ENCODE measurements at places on chromosomes 4 and X. TPM values are rescaled to one million over a fixed set of nuclear protein-coding genes. Genes with fewer than 3 reads are reported as not detected.
A peak's percentile ranks its signal among the peaks of the same experiment; 100 is the strongest.

Gene HAND2
- total RNA-seq, result 131 TPM

Gene PRKG2
- total RNA-seq, result 17.6 TPM

Gene F8
- 70.5 TPM for total RNA-seq

Gene NR0B1
- total RNA-seq, result not detected

Gene KLHL4
- 2.2 TPM for total RNA-seq

Gene SH3D19
- total RNA-seq, result 87.5 TPM

Gene MAGEA6
- not detected for total RNA-seq

Gene NRK
- 0.61 TPM for total RNA-seq

DNA sequence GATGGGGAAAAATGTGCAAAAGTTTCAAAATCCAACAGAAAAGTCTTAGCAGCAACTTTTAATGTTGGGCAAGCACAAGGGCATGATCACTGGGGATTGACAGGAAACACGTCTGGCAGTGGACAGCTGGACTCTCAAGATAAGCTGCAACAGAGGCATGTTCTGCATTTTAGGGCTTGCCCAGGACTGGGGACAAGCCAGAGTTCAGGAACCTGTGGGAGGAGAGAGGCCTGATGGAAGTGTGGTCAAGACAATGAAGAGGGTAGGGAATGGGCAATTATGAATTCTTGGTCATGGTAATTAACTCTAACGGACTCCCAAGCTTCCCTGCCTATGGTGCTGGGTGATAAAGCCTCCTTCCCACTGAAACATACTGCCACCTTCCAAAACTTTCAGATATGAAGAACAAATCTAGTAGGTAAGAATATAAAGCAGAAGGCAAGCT lies 48.4 kb downstream of the ANXA3 start:
- no peak for DNase-seq

DNA sequence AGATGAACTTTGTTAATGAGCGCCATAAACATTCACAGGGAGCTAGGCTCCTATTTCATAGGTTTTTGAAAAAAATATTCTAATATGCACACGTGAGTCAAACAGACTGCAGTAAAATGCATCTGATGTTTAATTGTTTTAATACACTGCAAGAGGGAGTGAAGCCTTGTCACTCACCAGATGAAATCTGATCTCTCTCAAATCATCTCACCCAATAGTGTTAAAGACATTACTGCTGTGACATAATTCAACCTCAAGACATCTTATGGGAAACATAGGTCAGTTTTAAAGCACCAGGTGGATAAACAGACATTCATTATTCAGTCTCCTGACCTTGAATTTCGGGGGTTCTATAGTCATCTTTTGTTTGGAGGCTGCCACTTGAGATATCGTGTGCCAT lies 148.3 kb downstream of the MAML3 start:
- no peak for DNase-seq

DNA sequence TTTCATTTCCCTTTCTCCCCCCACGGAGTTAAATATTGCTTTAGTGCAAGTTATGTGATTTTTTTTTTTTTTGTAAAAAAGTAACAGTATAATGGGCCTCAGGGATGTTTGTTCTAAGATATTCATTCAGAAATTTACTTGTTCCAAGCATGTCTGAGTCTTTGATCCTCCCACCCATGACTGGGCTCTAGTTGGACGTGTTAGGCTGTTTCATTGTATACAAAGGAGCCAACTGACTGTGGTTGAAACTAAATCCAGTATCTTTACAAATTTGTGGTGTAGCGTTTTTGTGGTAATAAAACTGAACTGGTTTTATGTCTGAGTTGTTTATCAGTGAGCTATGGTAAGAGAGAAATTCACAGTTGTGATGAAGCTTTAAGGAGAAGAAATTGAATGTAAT lies 74.1 kb downstream of the DOCK11 start:
- no peak for DNase-seq

GRCh38 chr4:130293692-130294091 lies 1197.7 kb downstream of the C4orf33 start:
- no peak for DNase-seq

DNA sequence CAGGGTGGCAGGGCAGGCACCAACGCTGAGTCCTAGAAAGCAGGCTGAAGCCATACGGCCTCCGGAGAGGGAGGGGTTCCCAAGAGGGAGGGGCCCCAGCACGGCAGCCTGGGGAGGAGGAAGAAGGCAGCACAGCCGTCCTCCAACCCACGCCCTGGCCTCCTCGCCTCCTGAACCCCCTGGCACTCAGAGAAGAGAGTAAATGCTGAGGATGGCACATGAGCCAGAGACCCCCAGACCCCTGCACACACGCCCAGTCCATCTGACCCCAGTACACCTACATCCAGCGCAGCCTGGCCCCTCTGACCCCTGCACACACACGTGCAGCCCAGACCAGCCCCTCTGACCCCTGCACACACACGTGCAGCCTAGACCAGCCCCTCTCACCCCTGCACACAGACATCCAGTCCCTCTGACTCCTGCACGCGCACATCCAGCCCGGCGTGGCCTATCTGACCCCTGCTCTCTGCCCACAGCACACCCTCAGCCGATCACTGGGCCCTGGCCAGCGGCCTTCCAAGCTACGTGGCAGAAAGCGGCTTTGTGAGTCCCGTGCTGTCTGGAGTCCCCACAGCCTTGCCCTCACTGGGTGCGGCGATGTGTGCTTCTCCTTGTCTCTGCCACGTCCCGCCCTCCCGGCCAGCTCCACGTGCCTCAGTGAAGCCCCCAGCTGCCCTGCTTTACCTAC lies 18.5 kb downstream of the ATP5ME start:
- DNase-seq, result peak; percentile 44

DNA sequence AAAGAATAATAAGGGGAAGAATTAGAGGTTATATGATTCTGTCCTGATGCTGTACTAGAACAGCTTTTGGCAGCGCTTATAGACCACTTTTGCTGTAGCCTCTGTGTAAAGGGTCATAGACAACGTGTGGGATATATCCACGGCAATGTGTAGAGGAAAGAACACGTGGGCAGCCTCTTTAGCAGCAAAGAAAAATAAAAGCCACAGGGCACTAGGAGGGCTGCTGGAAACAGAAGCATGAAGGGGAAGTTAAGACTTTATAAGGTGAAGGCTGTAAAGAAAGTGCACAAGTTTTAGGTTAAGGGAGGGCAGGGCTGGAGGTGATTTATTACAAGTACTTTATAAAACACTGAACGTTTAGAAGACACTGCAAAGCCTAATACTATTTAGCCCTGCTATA lies 20.1 kb upstream of the PHEX start:
- DNase-seq, result no peak

DNA sequence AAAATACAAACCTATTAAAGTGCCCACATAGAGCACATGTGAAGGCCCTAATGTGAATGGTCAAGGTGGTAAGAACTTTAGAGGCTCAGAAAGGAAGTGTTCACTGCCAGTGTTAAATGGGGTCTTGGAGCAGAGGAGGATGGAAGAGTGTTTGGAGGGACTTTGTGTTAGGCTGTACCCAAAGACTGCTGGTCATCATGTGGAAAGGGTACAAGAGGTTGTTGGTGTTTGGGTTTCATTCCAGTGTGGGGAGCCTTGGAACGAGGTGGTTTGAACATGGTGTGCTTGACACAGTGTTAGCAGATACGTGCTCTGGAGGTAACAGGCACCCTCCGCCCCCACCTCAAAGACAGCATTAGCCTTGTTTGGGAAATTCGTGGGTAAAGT lies 73.1 kb downstream of the RAPGEF2 start:
- no peak for DNase-seq

- no peak for DNase-seq
Observed at GRCh38 chrX:65688403-65688871, 21.0 kb downstream of the MSN start.

DNA sequence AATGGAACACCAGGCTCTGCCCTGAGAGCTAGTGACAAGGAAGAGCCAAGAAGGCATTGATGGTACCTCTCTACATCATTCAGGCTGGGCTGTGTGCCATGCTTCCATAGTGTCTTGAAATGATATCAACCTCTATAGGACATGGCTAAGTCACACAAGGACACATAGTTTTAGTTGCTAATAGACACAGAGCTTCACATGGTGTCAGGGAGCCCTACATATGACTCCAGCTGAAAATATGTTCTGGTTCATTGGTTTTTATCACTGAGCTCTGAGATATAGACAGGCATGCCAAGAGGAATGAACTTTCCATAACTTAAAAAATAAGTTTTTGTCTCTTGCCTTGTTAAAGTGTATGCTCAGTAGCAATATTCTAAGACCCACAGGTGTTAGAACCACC lies 72.1 kb upstream of the PRKG2 start:
- DNase-seq, result no peak

DNA sequence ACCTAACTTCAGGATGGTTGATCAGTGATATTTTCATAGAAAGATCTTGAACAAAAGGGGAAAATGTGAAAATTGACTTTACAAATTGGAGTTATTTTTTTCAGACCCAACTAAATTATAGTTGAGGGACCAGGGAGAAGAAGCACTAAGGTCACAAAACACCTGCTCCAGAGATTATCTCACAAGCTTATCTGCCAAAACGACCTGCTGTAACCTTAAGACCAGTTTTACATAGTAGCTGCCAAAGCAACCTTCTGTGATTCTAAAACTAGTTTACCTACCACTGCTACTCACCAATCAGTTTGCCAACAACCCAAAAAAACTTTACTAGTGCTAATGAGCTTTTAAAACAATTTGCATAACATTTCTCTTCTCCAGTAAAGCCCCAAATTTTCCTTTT lies 972.1 kb downstream of the C4orf33 start:
- DNase-seq, result no peak

- no peak for DNase-seq
Observed at GRCh38 chrX:35456891-35457290, 341.3 kb upstream of the MAGEB16 start.

GRCh38 chr4:123564758-123565346 lies 168.3 kb downstream of the SPRY1 start:
- peak; percentile 41 for DNase-seq

DNA sequence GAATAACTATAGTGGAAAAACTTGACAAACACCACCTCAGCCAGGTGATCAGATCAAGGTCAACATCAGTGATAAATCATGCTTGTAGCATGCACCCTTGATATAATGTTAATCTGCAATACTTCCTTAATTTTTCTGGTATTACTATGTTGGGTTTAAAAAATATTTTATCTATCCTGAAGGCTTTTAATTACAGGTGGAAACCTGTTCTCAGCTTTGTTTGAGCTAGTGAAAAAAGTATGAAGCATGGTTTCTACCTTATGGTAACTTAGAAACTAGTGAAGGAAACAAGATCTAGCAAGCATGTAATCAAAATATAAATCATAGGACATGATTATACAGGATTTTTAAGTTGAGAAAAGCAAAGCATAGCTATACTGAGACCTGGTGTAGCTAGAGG lies 26.6 kb downstream of the MAOA start:
- DNase-seq, result no peak

DNA sequence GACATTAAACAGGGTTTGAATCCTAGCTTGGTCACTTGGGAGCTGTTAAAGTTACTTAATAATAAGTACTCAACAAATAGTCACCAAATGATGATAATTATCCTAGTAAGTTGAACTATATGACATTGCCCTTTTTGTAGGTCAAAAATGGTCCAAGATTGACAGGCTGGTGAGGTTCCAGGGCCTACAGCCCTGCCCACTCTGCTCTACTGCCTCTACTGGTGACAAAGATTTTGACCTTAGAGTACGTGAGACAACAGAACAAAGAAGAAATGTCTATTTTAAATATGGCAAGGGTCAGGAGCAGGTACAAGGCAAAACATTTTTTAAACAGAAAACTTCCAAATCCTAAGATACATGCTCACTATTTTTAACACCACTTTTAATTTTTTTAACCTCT lies 572 bp upstream of the SMPX start:
- DNase-seq, result no peak

DNA sequence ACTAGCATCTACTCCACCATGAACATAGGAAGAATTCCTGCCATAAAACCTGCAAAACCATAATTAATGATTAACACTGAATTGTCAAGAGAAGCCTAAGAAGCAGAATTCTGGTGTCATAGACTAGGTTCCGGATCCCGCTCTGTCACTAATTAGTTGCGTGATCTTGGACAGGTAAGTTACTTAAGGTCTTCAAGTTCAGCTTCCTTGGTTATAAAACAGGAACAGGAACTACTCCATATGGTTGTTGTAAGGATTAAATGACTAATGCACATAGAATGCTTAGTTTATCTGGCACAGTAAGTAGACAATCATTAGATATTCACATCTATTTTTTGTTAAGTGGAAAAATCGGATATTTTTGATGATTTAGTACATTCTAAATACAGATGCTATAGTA lies 14.3 kb downstream of the G3BP2 start:
- no peak for DNase-seq

GRCh38 chr4:143240939-143241679 lies 56.4 kb downstream of the USP38 start:
- no peak for DNase-seq

- no peak for DNase-seq
Observed at GRCh38 chr4:151443752-151444151, 34.8 kb downstream of the FHIP1A start.

DNA sequence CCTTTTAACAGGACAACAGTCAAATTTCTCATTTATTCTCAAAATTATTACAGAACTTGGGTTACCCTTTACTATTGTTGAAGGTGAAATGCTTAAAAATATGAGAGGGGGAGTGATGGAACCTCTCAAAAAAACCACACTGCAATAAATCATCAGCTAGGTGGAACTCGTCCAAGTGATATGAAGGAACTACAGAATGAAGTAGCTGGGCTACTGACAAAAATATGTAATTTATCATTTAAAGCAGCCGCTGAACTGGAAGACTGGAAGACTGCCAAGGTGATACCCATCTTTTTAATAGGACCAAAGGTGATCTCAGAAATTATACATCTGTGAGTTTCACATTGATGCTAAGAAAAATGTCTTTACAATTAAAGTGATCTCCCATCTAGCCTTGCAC lies 597.7 kb upstream of the TENM3 start:
- no peak for DNase-seq

DNA sequence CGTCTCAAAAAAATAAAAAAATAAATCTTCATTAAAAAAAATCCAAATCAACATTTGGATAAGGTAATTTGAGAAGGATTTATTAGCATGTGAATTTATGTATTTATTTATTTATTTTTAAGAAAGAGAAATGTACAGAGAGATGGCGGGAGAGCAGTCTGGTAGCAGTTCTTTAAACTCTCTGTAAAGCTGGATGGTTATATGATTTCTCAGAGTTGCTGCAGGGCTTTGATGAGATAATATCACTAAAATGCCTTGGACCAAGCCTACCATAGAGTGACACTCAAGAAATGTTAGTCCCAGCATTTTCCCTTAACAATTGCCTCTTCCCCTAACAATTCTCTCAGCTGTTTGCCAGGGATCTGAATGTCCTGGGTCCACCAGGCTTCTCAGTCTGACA lies 103.4 kb upstream of the LNX1 start:
- no peak for DNase-seq

DNA sequence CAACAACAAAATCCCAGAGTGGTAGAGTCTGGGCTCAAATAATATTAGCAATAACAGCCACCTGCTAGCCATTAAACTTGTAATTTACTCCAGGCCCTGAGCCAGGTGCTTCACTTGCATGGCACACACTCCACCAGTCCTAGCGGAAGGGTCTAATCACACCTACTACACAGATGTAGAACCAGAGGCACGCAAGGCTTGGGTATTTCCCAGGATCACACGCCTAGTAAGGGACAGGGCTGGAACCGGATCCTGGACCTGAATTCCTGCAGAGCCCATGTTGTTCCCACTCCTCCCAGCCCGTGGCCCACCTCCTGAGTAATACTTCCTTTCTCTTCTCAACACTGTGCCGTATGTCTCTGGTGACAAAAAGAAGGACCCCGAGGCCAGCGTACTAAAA lies 5.7 kb downstream of the MAGEA1 start:
- DNase-seq, result no peak

Data from right cardiac atrium (tissue), 5 donors.